ENCODE measurements at places on chromosomes 5 and 9.

GRCh38 chr5:169788168-169788567 is 151.1 kb downstream of the DOCK2 start:
- no peak for DNase-seq

- DNase-seq = no peak
Measured at GRCh38 chr9:136964171-136964689, 12.2 kb downstream of the LCN12 start.

- DNase-seq = no peak
Measured at GRCh38 chr9:78112406-78112805, 80.8 kb upstream of the GNAQ start.

GRCh38 chr5:2186472-2187015 is 303.8 kb upstream of the IRX4 start:
- DNase-seq = no peak

GRCh38 chr5:148387325-148387724 is 3.6 kb downstream of the FBXO38 start:
- no peak for DNase-seq

DNA sequence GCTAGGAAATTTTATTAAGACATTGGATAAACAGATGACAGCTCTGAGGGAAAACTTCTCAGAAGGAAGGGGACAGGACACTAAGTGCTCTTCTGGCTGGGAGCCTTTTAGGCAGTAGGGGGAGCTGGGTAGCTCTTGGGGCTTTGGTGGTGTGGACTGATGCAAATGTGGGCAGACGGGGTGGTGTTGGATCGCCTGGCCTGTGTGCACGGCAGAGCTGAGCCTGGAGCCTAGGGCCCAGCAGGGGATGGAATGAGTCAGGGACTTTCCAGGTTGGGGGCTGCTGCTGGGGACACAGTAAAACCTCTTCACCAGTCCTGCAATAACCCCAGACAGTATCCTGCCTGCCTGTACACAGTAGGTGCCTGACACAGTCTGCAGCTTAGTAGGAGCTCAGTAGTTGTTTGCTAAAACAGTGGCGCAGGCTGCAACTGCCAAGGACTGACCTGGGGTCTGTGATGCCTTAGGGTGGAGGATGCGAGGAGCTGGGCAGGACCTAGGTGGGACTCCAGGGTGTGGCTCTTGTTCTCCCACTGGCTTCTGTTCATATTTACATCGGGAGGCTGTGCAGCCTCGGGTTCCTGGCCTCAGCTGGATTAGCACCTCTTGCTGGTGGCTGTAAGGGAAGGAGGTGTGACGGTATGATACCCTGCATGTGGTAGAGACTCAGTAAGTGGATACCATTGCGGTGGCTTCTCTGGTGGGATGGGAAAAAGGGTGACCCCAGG is 83.8 kb downstream of the DAB2IP start:
- no peak for DNase-seq

GRCh38 chr9:87615136-87615535 is 110.8 kb upstream of the CTSL start:
- DNase-seq = no peak

- DNase-seq = no peak
Measured at GRCh38 chr5:53893626-53894025, 333.2 kb downstream of the NDUFS4 start.

DNA sequence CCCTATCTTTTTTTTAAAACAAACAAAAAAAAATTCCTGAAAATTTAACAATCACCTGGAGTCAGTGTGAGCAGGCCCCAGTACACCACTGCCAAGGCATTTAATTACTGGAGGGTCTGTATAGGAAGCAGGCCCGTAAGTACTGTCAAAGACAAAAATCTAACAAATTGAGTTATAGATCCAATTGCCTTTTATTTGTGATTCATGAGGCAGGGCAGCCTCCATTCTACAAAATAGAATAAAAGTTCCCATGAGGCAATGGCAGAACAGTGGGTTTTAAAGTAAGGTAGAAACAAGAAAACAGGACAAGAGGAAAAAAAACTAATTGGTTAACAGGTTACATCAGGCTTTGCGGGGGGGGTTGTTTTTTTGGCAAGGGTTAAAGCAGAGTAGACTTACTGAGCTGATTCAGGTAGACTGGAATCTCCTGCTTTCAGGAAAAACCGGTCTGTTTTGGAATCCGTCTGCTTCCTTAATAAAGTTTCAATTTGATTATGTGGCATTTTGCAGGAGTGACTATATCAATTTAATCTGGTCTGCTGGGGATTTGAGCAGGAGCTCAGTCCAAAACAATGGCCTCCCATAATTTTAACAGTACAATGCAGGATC is 48.9 kb downstream of the AUH start:
- DNase-seq = no peak
